Fibroblast of the aortic adventitia (primary cell): ENCODE measurements at places on chromosomes 2 and 18.

GRCh38 chr2:6648596-6649247 lies 217.0 kb downstream of the CMPK2 start:
- no peak for DNase-seq

DNA sequence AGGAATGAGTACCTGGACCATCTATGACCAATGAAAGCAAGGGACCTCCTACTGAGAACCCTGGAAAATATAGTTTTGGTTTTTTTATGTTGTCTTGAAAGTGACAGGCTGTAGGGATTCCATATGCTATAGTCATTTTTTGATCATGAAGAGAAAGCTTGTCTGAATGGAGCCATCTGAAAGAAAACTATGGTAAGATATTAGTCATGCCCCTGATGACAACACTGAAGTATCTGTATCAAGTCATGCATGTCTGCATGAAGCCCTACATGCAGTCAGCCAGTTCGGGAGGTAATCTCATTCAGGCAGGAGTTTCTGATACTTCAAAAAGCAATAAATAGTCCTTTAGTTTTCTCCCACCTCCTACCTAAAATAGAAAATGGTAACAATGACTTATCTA lies 1042.0 kb downstream of the DPP10 start:
- no peak for DNase-seq

DNA sequence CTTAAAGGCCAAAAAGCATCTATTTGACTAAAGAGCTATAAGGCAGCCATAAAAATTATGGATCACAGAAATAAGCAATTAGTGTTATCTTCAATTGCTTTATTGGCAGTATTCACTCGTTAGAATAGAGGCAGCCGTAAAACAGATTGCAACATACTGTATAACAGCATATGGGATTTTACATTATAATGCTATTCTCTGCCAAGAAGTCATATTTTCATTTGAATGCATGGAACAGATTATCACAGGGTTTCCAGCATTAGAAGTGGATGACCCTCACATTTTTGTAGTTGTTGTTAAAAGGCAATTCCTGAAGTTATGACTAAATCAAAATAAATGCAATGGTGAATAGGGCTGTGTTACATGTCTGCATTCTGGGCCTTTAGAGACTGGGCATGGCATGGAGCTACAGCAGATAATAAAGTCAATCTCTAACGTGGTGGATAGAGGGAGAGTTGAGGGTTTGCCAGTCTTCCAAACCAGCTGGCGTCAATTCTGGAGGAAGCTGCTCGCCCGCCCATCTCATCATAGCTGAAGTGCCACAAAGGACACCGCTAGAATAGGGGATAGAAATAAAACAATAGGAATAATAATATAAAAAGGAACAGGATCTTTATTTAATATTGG lies 155.4 kb upstream of the VRK2 start:
- DNase-seq, result no peak

- no peak for DNase-seq
These were observed 37.5 kb downstream of the TTC39C start for GRCh38 chr18:24052053-24052452.

DNA sequence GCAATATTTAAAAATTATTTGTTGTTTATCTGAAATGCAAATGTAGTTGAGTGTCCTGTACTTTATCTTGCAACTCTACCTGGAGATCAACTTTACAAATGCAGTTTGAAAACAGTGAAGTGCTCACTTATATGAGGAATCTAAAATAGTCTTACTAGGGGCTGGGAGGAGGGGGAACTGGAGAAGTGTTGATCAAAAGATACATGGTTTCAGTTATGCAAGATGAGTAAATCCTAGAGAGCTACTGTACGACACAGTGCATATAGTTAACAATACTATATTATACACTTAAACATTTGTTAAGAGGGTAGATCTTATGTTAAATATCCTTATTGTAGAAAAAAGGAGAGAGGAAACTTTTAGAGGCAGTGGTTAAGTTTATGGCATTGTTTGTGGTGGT lies 241.9 kb downstream of the BCL11A start:
- no peak for DNase-seq
